ENCODE measurements at places on chromosomes 11 and 22.

DNA sequence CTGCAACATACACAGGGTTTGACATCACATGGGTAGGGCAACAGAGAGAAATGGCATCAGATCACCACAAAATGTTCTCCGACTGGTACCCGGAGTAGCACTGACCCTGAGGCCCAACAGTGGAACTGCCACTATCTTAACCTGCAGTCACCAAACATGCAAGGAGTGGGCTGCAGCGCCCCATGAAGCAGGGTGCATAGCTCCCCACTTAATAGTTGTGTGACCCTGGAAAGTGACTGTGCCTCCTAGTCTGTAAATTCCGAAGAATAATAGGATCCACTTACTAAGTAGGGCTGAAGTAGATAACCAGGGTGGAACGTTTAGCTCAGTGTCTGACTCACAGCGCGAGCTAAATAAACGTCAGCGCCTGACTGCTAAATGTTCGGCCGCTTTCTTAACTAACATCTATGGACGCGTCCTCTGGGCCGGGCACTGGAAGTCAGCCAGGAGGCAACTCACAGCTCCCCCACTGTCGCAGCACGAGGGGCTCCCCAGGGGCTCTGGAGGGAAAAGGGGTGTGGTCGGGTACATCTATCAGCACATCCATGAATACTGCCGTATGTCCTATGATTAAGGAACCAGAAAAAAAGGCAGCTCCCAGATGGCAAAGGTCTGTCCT is 777 bp downstream of the LTO1 start:
- no peak for DNase-seq
- H3K27ac ChIP-seq: peak overlapping the region; percentile 84
- H3K4me3 ChIP-seq: peak overlapping the region; percentile 82
- H3K4me1 ChIP-seq: peaks cover 13% of the 10 kb centered on the region
- H3K27me3 ChIP-seq: no peaks in the 10 kb centered on the region

GRCh38 chr11:115409691-115410220 is 94.5 kb downstream of the CADM1 start:
- H3K4me1 ChIP-seq: no peaks in the 10 kb centered on the region
- H3K4me3 ChIP-seq: no peak overlapping the region
- no peak for DNase-seq
- no peaks in the 10 kb centered on the region for H3K27me3 ChIP-seq
- H3K36me3 ChIP-seq: no peaks in the 10 kb centered on the region

DNA sequence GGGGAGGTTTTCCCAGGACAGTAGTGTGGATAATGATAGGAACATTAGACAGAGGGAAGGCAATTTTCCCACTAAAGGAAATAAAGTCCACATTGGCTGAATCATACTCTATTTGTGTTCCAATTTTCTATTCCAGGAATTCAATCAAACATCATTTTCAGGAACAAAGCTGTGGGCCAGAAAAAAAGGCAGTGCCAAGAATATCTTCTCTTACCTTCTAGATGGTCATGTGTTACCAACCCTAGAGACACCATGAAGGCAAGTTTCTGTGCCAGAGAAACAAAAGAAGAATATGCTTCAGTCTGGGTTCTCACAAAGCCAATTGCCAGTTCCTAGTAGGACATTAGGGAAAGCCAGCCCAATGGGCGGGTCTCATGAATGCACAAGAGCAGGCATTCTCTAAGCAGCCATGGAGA is 27.5 kb downstream of the LARGE2 start:
- H3K36me3 ChIP-seq: peaks cover 15% of the 10 kb centered on the region
- no peaks in the 10 kb centered on the region for H3K27me3 ChIP-seq
- H3K27ac ChIP-seq: no peak overlapping the region
- DNase-seq: no peak
- H3K4me1 ChIP-seq: no peaks in the 10 kb centered on the region
- H3K4me3 ChIP-seq: no peak overlapping the region

DNA sequence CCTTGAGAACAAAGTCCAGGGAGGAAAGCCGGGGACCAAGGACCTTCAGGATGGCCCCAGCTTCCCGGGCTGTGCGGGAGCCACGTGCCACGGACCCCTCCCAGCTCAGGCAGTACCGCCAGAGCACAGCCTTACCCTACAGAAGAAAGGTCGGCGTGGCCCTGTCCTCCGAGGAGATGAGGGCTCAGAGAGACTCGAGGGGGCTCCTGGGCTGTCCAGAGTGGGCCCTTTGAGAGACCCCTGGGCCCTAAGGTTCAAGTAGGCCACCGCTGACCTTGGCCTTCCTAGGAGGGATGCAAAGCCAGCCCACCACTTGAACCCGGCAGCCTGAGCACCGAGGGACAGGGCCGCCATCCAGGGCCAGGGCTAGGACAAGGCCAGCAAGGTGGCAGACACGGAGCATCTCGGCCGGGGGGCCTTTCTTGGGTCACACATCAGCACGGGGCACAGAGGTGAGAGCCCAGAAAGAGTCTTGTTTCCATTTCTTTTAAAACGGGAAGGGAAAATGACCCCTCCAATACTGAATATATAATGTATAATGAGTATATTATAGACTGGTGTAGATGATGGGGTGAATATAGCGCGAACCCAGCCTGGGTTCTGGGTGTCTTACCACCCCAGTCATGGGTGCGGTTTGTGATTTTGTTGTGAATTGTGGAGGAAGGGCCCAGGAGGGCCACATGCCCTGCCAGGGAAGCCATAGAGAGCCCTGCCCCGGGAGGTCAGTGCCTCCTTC is 34.4 kb upstream of the PPARA start:
- no peak overlapping the region for H3K4me3 ChIP-seq
- H3K27me3 ChIP-seq: no peaks in the 10 kb centered on the region
- peaks cover 70% of the 10 kb centered on the region for H3K4me1 ChIP-seq

- H3K4me3 ChIP-seq: no peak overlapping the region
- no peaks in the 10 kb centered on the region for H3K4me1 ChIP-seq
- H3K27me3 ChIP-seq: no peaks in the 10 kb centered on the region
- no peak for DNase-seq
- no peaks in the 10 kb centered on the region for H3K36me3 ChIP-seq
- H3K27ac ChIP-seq: no peak overlapping the region
Measured at GRCh38 chr11:132604431-132604830, 927.9 kb downstream of the OPCML start.

- no peaks in the 10 kb centered on the region for H3K27me3 ChIP-seq
- H3K36me3 ChIP-seq: no peaks in the 10 kb centered on the region
- DNase-seq: no peak
- H3K4me3 ChIP-seq: no peak overlapping the region
- H3K4me1 ChIP-seq: no peaks in the 10 kb centered on the region
Measured at GRCh38 chr11:31096191-31096805, 273.2 kb downstream of the DCDC1 start.

DNA sequence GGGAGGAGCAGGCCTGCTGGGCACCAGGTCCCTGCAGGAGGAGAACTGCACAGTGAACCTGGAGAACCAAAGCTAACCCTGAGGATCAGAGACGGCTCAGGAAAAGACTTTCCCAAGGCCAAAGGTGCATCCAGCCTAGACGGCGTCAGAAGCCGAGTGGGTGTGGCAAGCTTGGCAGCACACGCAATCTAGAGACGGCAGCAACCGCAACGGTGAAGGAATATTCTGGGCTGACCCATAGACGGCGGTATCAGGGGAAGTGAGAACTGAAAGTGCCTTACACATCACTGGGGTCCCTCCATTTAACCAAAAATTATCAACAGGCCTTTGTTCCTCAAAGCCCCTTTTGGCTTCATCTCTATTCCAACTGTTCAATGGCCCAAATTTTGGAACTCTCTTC is 26.2 kb downstream of the SPATA19 start:
- no peak overlapping the region for H3K4me3 ChIP-seq
- no peaks in the 10 kb centered on the region for H3K36me3 ChIP-seq
- H3K4me1 ChIP-seq: no peaks in the 10 kb centered on the region
- no peak overlapping the region for H3K27ac ChIP-seq

GRCh38 chr11:109853156-109853776 is 239.9 kb upstream of the ZC3H12C start:
- DNase-seq: peak; percentile 74
- H3K27ac ChIP-seq: no peak overlapping the region
- H3K27me3 ChIP-seq: no peaks in the 10 kb centered on the region
- no peaks in the 10 kb centered on the region for H3K36me3 ChIP-seq
- no peaks in the 10 kb centered on the region for H3K4me1 ChIP-seq
- no peak overlapping the region for H3K4me3 ChIP-seq
